ENCODE measurements at places on chromosomes 13 and 19. TPM values are rescaled to one million over a fixed set of nuclear protein-coding genes. Genes with fewer than 3 reads are reported as not detected.

DNA sequence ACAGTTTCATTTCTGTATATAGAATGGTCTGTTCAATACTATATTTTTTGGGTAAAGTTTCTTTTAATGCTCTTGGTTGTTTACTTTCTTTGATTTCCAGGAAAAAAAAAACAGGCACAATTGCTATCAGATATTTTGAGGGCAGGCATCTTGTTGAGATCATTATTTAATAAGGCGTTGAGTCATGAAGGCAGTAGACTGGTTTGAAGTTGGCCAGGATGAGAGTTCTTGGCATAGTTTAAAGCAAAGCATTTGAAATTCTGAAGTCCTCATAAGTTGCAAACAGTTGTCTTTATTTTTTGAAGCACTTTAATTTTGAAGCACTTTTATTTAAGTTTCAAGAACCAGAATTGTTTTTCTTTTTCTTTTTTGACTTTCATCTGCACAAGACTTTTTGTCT, 2.6 kb upstream of the ZNF175 start:
- ATAC-seq = no peak

DNA sequence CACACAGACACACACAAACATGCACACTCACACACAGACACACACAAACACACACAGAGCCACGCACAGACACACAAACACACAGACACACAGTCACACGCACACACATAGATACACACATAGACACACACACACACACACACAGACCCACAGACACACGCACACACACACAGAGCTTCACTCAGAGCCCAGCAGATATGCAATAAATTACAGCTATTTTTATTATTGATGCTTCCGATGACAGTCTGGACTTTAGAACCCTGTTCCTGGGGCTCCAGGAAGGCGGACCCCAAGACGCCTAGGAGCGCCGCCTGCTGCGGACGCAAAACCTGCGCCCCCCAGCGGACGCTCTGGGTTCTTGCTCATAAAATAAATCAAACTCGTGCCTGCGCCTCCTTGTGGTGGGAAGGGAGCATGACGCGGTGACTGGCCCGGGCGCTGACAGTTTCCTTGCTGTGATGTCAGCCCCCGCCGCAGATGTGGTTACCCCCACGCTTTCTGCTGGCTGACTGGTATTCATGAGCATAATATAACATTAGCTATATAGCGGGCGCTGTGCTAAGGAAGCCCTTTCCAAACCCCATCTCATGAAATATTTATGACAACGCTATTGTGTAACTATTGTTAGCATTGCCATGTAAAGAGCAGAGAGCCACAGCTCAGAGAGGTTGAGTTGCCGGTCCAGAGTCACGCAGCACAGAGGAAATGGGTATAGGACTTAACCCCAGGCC, 64.4 kb upstream of the TM9SF2 start:
- ATAC-seq = peak; percentile 61

DNA sequence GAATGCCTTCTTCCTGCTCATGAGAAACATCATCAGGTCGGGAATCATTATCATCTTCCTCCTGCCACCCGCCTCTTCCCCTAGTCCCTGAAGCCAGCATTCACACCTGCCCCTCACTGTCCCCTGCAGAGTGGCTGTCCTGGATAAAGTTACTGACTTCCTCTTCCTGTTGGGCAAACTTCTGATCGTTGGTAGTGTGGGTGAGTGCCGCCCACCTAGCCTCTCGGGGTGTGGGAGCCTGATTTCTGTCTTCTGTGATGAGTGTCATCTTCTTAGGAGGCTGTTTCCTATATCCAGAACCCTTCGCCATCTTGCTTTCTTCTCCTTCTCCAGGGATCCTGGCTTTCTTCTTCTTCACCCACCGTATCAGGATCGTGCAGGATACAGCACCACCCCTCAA, 12.5 kb downstream of the SLC44A2 start:
- no peak for ATAC-seq

- ATAC-seq = no peak
These were observed 12.9 kb downstream of the TBC1D4 start for GRCh38 chr13:75469047-75469446.

GRCh38 chr13:83295686-83296085, 586.6 kb downstream of the SLITRK1 start:
- ATAC-seq = no peak

- no peak for ATAC-seq
These were observed 310.6 kb upstream of the MIR17HG start for GRCh38 chr13:91036886-91037285.

GRCh38 chr19:16446724-16447368, 24.9 kb downstream of the EPS15L1 start:
- ATAC-seq = peak; percentile 90

GRCh38 chr19:14441041-14441938, 8.2 kb downstream of the PKN1 start:
- ATAC-seq = no peak

- ATAC-seq = no peak
These were observed 174.1 kb downstream of the FGF14 start for GRCh38 chr13:102227741-102228140.

DNA sequence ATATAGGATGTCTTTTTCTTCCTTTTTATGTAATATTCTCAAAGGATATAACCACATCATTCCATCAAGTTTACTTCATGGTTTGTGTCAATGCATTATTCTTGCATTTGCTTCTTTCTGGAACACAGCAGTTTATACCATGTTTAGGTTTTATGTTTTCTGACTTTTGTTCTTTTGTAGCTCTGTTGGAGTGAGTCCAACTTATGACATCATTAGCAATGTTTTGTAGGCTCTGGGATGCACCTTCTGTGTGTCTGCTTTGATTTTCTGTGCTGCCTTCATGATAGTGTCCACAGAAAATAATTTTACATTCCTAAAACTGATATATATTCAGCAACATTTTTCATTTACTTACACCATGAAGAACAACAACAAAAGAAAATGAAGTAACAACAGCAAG, 68.9 kb downstream of the SHISA2 start:
- no peak for ATAC-seq

DNA sequence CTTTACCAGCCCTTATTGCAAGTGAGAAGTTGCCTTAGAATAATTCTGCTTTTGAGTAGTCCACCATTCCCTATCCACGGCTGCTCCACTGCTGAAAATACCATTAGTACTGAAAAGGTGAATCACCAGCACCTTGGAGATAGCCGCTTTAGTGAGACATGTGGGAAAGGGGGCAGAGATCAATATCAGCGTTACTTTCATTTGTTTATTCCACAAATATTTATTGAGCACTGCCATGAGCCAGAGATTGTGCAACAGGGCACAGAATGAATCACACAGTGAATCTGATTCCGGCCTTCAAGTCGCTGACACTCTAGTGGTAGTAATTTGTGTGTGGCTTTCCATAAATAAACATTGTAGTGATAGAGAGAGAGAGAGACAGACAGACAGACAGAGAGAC, 31.5 kb upstream of the MYO16 start:
- ATAC-seq = no peak

GRCh38 chr19:51367565-51368365, 1.0 kb downstream of the CLDND2 start:
- peak; percentile 91 for ATAC-seq

DNA sequence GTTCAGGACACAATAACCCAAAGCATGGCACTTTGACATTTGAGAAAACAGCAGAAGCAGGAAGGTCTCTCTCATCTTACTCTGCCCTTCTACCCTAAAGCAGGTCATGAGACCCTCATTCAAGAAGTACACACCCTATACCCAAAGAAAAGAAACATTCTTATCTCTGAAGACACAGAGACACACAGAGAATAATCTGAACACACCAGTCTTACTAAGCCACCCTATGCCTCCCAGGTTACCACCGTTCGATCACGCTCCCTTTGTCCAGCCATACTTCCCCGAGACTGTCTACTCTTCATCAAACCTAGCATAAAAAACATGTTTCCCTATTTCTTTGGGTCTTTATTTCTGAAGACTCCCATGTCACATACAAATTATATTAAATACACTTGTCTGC, 66.5 kb upstream of the ANKRD10 start:
- no peak for ATAC-seq

GRCh38 chr13:60707878-60708277, 310.9 kb downstream of the TDRD3 start:
- ATAC-seq = no peak

- ATAC-seq = peak; percentile 50
These were observed 131.8 kb upstream of the WASF3 start for GRCh38 chr13:26425443-26426358.

GRCh38 chr13:74329962-74330361, 195.8 kb upstream of the KLF12 start:
- ATAC-seq = no peak

GNG7 gene
- 13.0 TPM for total RNA-seq

ZNF491 gene
- 3.1 TPM for total RNA-seq

PMIS2 gene
- total RNA-seq = not detected

CCL25 gene
- total RNA-seq = not detected

TNFRSF19 gene
- 14.7 TPM for total RNA-seq

Measured in gastroesophageal sphincter (tissue), 4 donors.